ENCODE measurements at places on chromosomes 7 and 10.

- peak; percentile 35 for DNase-seq
Observed at GRCh38 chr10:48981310-48981907, 41.8 kb upstream of the LRRC18 start.

DNA sequence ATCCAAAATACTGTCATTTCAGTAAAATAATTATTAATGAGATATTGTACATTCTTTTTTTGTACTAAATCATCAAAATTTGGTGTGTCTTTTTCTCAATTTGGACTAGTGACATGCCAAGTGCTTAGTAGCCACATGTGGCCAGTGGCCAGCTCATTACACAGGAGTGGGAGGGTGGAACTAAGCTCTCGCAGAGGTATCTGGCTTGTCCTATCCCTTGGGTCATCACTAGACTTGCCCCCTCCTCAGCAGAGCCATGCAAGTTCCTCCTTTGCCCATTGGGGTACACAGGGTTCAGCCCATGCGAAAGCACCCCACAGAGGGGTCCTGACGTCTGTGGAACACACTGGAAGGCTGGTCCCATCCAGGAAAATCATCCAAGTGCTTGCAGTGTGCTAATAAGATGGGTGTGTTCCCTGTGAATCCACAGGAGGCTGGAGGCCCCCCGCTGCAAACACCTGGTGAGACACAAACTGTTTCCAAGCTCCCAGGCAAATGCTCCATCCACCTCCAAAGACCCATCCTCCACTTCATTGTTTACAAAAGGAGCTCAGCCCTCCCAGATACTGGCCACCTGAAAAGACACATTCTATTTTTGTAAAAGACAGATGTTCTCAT, 1.3 kb downstream of the ARHGAP22 start:
- no peak for DNase-seq

DNA sequence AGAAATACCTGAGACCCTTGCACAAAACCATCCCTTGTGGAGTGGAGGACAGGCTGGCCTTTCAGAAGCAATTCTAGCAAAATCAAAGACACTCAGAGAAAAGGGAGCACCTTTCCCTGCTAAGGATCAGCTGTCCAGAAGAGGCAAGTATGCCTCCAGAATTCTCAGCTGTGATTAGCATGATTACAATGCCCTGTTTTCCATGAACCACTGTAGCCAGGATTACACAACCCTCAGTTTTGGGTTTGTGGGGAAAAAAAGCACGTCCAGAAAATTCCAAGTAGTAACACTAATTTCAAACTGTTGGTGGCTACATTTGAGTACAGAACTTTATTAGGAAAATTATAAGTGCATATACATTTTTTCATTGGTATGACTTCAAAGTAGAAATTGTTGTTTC, 15.0 kb downstream of the CXCL12 start:
- no peak for DNase-seq

DNA sequence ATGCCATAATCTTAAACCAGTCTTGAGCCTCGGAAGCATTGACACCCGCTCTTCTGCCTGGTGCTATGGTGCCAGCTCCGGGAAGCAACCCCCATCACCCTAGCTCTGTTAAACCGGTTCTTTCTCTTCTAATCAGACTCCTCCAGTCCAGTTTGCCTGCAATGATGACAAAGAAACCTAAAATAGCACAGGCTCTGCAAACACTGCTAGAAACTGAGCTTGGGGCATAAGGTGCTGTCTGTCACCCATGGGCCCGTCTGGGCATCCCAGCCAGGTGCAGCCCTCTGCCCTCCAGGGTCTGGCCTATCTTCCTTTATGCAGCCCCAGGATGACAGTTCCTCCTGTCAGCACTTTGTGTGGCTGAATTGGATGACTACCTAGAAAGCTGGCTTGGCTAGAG, 14.2 kb upstream of the CAMK2G start:
- DNase-seq = no peak

DNA sequence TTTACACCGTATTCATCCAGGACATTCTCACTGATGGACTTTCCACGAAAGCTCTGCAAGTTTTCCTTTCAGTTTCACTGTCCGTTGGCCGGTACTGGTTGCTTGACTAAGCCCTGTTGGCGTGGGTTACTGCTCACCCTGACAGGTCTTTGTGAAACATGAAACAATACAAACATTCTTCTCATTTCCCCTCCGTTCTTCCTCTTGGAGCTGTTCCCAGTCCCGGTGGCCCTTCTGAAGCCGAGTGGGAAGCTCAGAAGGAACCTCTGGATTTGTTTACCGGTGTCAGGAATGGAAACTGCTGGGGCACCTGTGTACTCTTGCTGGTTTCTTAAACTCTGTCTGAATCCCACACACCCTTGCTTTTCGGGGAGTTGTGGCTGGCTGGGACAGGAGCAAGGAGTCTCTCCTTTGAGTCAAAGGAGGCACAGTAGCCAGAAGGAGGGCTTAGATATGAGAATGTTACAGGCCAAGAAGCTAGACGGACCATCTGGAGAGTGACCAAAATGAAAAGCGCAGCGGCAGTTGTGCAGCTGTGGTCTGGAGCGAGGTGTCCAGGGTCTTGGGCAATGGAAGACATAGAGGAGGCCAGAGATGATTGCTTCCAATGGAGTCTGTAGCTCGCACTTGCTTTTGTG, 45.7 kb downstream of the LYZL2 start:
- DNase-seq = peak; percentile 67

DNA sequence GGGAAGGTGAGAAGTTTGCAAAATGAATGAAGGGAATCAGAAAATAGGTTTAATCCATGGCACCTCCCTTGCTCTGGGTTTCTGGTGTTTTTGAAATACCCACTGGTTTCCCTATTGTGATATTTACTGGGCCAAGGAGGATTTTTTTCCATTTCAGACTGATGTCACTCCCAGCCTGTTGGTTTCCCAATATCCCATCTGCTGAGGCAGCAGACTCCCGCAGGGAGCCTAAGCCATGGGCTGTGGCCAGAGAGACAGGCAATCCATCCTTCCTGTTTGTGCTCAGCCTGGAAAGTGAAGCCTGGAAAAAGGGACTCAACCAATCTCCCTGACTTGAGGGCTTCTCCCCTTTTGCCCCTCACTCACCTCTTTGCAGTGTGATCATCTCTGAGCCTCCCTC, 22.8 kb downstream of the FAM107B start:
- peak; percentile 13 for DNase-seq

GRCh38 chr10:77819210-77820112, 107.1 kb downstream of the DLG5 start:
- no peak for DNase-seq

DNA sequence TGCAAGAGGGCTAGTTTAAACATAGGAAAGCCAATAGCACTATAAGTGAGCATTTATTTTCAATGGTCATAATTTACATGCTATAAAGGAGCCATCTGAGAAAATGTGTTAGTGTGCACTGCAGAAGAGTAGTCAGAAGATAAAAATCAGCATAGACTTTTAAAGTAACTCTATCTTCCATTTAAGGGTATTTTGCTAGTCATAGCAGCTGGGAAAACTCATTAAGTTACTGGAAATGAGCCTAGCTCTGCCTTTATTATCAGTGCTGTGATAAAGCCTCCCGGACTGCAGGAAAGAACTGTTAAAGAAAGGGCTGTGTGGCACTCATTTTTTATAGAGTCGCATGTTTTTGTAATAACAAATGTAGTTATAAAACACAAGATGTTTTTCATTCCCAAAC, 825.8 kb upstream of the POM121L12 start:
- DNase-seq = no peak

DNA sequence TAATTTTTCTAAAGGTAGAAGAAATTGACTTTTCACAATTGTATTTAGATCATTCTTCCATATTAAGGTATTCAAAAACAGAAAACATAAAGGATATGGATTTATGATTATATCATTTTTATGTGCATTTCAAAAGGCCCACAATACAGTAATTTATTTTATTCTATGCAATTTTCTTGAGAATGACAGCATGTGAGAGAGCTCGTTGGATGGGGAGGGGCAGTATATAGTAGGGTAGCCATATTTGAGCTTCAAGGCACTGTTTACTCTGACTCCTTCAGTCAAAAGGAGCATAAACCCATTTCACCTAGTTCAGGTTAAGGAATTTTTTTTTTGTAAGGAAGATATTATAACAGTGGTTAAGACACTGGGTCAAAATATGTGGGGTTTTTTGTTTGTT, 140.8 kb upstream of the KAT6B start:
- DNase-seq = no peak

GRCh38 chr7:69395061-69395714, 203.1 kb upstream of the AUTS2 start:
- DNase-seq = peak; percentile 99

DNA sequence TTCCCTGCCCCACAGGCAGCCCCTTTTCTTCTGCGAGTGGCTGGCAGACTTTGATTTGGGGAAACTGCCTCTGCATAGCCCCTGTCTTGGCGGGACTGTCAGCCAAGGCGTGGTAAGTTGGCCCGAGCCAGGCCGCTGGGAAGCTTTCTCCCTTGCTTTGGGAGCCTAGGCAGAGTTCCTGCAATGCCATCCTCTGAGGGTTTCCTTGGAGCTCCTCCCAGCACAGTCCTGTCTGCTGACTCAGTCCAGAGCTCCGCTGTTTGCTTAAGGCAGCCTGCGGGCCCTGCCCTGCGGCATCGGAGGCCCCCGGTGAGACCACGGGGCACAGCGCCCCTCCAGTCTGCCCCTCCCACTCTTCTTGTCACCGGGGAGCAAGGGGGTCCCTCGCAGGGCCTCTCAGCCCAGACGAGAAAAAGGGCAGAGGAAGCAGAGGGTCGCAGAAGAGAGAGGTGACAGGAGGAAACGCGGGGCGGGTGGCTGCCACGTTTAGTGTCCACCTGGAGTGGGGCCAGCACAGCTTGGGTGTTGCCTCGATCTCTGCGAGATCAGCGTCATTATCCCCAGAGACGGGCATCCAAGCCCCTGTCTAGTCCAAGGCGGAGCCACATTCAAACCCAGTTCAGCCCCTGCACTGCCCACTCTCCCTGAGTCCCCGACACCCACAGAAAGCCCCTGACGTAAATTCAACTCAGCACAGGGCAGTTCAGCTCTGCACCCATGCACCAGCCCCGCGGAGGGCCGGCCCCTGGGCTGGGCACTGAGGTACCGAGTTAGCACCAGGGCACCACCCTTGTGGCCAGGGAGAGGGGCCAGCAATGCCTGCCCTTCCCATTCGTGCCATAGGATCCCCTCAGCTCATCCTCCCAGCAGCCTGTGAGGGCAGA, 59.0 kb upstream of the CHST15 start:
- DNase-seq = peak; percentile 88

DNA sequence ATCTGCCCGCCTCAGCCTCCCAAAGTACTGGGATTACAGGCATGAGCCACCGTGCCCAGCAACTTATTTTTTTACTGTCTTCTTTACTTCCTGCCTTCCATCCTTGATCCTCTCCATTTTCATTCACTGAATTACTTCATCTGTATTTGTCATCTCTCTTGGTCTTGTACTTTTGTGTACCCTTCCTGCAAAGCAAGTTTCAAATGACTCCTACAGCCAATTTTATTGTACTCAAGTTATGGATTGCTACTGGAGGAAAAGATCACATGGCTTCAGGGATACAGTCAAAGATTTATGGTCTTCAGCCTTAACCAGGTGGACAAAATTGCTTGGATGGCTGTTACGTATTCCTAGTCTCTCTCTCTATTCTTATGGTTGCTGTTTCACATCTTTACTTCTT, 22.6 kb downstream of the SEPTIN7 start:
- DNase-seq = no peak

GRCh38 chr7:116241291-116241690, 31.0 kb downstream of the TES start:
- DNase-seq = peak; percentile 67

DNA sequence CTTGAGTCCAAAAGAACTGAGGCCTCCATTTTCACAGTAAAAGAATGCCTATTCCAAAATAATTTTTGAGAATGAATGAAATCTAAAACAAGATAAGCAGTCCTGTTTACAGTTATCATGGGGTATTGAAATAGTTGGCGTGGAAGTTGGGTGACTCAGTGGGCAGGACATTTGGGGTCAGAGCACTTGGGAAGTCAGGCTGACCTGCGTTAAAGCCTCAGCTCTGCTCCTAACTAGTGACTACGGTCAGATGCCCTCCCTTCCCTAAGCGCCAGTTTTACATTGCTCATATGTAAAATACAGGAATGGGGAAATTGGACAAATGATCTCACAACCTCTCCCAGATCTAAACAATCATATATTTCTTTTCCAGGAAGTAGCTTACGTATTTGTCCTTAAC, 2.3 kb upstream of the PAPSS2 start:
- no peak for DNase-seq

- no peak for DNase-seq
Observed at GRCh38 chr7:3463696-3464095, 162.6 kb downstream of the SDK1 start.

DNA sequence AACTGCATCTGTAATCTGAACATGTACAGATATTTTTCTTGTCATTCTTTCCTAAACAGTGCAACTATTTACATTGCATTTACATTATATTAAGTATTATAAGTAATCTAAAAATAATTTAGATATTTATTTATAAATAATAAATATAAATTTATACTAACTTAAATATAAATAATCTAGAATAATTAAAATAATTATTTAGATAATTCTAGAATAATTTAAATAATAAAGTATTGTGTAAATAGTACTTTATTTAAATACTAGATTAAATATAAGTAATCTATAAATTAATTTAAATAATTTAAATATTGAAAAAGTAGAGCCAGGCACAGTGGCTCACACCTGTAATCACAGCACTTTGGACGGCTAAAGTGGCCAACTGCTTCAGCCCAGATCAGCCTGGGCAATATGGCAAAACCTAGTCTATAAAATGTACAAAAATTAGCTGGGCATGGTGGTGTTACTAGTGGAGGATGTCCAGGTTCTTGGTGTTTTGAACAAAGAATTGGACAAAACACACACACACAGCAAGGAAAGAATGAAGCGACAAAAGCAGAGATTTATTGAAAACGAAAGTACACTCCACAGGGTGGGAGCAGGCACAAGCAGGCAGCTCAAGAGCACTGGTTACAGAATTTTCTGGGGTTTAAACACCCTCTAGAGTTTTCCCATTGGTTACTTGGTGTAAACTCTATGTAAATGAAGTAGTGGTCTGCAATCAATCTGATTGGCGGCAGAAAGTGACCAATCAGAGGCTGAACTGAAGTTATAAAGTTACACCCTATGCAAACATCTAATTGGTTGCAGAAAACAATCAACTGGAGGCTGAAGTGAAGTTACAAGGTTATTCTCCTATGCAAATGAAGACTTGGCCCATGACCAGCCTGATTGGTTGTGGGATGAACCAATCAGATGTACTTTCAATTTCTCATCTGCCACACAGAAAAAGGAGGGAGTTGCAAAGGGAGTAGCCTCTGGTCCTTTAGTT, 100.2 kb upstream of the SP4 start:
- no peak for DNase-seq
